Iris pigment epithelial cell (primary cell): ENCODE measurements at places on chromosomes 13 and 19.

- no peak for DNase-seq
These were observed 624.4 kb upstream of the KLHL1 start for GRCh38 chr13:70732611-70733010.

- DNase-seq: no peak
These were observed 46.6 kb downstream of the MBNL2 start for GRCh38 chr13:97268772-97269171.

- DNase-seq: peak; percentile 59
These were observed 94.6 kb downstream of the KL start for GRCh38 chr13:33110713-33111413.

GRCh38 chr13:27043013-27043412 is 128.6 kb downstream of the USP12 start:
- peak; percentile 95 for DNase-seq

DNA sequence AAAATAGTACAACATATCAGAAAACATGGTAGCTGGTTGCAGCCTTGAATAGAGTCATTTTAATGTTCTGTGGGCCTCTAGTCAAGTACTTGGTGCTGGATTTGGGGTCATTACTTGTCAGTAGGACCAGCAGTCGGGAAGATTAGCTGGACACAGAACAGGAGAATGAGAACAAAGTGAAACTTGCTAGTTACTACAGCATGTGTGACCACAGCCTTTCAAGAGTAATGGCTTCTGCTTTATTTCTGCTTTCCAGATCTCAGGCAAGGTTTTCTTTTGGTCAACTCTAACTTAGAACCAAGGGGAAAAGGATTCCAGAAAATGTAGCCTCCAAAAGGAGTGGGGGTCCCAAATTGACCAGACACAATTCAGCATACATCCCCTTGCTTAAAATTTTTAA is 17.1 kb upstream of the VWA8 start:
- DNase-seq: no peak

GRCh38 chr13:111906816-111907215 is 160.1 kb upstream of the SOX1 start:
- DNase-seq: no peak

DNA sequence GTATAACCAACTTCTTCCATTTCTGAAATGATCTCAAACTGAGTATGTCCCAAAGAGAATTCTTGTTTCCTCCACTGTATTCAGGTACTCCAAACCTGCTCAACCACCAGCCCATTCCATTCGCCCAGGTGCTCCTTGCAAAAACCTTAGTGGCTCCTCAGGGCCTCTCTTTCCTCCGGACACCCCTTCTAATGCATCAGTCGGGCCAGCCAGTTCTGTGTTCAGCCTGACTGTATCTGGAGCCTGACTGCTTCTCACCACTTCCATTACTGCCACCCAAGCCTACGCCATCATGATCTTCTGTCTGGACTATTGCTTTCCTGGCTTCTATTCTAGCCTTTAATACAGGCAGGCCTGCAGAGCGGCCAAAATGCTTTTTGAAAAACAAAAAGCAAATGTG is 1.5 kb downstream of the PHF11 start:
- DNase-seq: no peak

DNA sequence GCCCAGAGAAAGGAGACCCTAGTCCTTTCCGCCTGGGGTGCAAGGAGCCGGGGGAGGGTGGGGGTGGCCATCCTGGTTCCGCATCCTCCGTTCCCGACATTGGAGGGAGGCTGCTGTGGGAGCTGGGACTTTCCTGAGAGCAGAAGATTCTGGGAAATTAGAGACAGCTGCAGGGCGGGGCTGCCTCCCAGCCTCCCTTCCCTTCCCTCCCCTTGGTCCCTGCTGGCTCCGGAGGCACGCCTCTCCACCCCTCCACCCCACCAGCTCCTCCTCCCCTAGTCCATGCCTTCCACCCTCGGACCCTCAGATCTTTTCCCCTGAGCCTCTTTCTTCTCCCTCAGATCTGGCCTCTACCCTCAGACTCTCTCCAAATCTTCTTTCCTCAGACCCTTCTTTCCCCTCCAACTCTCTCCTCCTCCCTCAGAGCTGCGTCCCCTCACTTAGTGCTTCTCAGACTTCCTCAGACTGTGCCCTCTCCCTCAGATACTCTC is 3.1 kb upstream of the BCL3 start:
- DNase-seq: peak; percentile 75

DNA sequence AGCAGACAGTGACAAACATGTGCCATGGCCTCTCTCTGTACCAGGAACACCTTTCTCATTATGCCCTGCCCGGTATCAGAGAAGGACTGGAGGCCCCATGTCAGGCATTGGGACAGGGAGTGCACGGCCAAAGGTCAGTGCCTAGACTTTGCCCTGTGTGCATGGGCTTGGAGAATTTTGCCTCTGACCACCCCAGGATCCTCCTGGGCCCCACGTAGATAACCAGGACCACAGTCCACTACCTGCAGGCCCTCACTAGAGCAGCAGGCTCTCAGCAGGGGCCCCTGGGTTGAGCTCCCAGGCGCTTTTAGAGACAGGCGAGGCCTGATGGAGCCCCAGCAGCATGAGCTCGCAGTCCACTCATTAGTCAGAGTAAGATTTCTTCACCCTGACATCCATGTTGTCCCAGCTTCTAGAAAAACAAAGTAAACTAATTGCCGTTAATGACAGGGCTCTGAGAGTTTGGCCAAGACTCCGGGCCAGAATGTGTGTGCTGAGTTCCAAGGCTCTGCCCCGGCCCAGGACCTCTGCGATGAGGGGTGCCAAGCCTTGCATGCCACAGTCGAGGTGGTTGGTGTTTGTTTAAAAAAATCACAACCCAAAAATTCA is 42.7 kb downstream of the CAPN12 start:
- DNase-seq: peak; percentile 36
